ENCODE measurements at places on chromosomes 3 and 15. TPM values are rescaled to one million over a fixed set of nuclear protein-coding genes. Genes with fewer than 3 reads are reported as not detected.

DNA sequence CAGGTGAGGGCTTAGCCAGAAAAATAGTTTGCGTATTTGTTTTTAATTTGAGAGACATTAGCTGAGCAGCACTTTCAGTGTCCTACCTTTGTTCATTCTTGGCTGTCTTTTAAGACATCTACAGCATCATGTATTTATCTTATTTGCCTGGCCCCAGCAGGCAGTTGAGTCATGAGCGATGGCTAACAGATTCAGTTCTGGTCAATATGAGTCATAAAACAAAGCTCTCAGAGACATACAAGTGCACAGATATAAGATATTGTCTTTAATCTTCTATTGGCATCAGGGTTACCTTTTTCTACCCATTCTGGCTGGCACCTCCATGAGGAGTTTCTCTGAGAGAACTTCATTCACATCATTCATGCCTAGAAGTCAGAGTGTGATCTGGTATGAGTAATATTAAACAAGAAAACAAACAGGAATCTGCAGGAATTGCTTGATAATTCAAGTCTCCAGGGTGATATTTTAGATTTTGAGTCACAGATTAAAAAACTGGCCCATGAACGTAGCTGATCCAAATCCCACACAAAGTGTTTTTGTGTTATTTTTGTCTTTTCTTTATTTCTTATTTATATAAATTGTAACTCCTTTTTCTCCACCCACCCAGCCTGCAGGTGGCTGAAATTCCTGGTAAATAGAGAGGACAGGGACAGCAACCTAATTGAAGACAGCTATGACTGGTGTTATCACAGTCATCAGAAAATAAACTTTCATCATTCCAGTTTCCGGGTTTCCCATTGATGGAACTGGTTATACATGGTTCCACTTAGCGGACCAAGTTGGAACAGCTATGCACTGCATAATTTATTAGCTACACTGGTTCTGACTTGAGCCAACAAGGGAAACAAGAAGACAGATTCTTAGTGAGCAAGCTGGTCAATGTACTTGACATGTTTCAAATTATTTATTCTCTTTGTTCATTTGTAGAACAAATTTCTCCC, 47.3 kb downstream of the PLSCR2 start:
- DNase-seq = no peak

GRCh38 chr3:26099692-26100091, 309.8 kb downstream of the OXSM start:
- no peak for DNase-seq

GRCh38 chr3:40511031-40511718, 5.3 kb downstream of the ZNF620 start:
- no peak for DNase-seq

DNA sequence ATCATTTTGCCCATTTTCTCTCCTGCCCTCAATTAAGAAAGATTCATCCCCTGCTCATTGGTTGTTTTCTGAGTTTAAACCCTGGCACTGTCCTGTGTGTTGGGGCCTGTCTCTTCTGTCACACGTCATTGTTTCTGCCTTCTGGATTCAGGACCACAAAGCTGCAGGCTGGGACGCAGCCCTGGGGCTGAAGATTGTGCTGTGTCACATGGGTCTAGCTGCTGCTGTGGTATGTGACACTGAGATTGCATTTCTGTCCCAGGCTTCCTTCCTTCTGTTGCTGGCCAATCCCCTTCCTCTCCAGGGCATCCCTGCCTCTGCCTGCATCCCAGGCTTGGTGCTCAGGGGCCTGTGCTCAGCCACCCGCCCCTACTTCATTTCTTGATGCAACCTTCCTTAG, 28.9 kb downstream of the INSYN1 start:
- DNase-seq = no peak

The PLSCR4 gene
- 1.1 TPM for total RNA-seq

GRCh38 chr15:58526647-58527192, 94.9 kb downstream of the LIPC start:
- no peak for DNase-seq

DNA sequence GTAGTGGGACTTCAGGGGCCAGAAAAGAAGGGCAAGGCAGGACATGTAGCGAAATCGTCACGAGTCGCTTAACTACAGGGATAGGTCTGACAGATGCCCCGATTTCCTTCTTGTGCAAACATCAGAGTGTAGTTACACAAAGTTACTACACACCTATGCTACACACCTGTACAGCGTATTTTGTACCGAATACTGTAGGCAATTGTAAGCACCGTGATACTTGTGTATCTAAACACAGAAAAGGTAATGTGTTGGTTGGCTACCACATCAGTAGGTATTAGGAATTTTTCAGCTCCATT, 515 bp upstream of the MTHFS start:
- DNase-seq = no peak

DNA sequence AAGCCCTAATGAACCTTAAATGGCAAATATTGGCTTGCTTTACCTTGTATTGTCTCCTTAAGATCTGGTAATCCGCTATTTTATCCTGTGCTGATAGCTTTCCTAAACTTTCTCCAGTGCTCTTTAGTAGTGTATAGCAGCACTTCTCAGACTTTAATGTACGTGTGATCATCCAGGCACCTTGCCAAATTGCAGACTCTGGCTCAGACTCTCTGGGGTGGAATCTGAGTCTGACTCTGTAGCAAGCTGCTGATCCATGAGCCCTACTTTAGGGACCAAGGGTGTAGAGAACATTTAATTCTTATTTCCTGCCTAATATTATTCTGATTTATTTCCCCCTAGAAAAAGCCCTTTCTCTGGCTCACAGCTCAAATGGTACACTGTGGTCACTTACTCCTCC, 518.8 kb upstream of the ZNF385D start:
- DNase-seq = no peak

DNA sequence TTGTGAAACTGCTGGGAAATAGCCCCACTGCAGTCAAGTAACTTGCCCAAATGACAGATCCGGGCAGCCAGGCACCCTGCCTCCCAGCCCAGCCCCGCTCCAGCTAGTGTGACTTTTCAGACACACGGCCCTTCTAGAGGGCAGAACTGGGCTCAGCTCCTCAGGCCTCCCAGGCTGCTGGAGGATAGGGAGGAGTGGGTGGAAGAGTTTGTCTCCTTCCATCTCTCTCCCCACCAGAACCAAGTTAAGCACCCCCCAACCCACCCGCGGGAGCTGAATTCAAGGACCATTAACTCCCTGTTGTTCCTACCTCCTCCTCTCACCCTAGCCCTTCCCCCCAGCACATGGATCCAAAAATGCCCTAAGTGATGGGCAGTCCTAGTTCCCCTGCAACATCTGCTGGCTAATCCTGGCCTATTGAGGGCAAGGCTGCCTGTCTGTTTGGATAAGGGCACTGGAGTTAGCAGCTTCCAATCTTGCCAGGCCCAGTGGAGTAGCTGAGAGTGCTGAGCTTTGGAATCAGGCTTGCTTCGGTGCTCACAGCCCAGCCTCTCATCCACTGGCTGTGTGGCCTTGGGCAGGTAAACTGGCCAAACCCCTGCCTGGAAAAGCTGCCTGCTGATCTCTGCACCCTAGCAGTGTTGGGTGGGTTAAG, 3.1 kb downstream of the CCDC33 start:
- DNase-seq = no peak
